ENCODE measurements at places on chromosomes 11 and 22.

DNA sequence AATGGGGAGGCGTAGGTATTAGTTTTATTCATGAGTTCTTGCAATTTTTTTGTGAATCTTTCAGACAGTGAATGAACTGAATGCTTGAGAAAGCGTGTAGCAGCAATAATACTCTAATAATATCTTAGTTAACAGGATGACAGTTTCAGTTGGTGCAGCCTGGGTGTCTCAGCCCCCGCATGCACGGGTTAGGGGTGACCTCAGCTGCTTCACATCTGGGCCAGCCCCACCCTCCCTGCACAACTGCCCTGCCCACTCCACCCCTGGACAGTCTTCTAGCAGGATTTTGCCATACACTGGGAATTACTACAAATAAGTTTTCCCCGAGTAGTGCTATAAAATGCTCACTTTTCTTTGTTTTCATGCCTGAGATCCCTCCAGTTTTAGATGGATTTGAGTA lies 83.2 kb downstream of the ST3GAL4 start:
- DNase-seq: no peak

DNA sequence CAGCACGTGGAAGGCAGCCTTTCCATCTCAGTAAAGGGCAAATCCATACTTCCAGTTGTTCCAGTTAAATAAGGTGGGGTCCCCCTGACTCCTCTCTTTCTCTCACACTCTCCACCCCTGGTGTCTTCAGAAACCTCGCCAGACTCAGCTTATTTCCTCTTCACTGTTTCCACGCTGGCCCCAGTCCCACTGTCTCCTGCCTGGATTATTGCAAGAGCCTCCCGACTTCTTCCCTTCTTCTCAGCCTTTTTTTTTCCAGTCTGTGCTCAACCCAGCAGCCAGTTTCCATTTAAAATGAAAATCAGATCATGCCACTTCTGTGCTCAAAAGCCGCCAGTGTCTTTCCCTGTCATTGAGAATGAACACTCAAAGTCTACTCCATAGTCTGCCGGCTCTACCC lies 131.4 kb downstream of the PKNOX2 start:
- no peak for DNase-seq

GRCh38 chr11:134086376-134086775 lies 17.5 kb downstream of the JAM3 start:
- no peak for DNase-seq

- no peak for DNase-seq
These were observed 7.1 kb downstream of the USP18 start for GRCh38 chr22:18156878-18157713.

DNA sequence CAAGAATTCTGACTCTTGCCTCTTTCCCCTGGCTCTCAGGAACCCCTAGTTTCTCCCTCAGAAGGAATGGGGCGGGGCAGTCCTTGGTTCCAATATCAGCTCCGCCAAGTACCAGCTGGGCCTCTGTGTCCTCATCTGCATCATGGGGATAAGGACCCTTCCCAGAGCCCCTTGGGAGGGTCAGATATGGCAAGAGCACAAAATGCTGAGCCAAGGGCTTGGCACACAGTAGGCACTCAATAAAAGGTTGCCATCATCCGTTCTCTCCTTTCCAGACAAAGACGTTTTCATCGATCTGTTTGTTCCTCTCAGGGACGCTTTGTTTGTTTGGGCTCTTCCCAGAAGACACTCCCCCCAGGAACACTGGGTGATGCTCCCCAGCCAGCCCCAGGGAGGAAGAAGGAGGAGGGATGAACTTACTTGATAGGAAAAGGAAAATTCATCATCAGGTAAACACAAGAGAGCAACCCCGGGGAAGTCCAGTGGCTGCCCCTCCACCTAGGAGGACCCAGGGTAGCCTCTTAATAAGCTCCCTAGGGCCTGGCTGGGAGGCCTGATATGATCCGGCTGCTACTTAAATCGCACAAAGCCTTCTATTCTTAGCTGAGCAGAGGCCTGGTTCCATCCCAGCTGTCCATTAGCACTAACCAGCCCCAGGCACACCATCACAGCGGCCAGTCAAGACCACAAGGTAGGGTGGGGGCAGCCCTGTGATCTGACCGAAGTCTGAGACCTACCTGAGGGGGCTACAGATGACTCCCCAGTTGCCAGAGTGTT lies 19.6 kb downstream of the GDPD5 start:
- DNase-seq: no peak

DNA sequence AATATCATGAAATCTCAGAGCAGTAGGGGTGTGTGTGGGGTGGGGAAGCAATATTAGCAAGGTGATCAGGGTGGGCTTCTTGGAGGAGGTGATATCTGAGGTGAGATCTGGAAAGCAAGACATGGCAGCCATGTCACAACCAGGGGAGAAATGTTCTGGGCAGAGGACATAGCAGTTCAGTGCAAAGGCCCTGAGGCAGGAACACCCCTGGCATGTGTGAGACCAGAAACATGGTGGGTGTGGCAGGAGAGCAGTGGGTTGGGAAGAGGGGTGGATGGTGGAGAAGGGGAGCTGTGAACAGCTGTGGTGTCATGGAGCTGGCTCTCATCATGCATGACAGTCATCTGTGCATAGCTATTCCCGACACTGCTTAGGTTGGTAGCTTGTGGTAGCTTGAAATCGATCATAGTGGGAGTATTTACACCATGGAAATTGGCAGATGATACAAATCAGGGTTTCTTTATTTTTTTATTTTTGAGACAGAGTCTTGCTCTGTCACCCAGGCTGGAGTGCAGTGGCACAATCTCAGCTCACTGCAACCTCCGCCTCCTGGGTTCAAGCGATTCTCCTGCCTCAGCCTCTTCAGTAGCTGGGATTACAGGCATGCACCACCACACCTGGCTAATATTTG lies 17.9 kb upstream of the MPPED1 start:
- no peak for DNase-seq

DNA sequence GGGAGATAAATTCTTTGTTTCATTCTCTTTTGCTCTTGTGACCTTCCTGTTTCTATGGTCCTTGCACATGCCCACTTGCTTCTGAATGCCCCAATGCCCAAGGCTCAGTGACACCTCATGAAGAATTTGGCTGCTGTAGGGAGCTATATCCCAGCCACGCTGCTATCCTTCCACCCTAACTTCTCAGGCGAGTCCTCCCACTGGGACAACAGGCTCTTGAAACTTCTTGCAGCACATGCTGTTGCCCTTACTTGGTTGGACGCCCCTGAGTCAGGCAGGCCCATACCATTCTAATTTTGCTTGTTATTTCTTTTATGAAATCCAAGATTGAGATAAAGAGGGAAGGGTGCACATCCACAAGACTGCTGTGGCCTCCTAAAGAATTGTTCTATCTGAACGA lies 57.6 kb upstream of the BLID start:
- DNase-seq: no peak

GRCh38 chr11:134139873-134140331 lies 71.0 kb downstream of the JAM3 start:
- DNase-seq: no peak

DNA sequence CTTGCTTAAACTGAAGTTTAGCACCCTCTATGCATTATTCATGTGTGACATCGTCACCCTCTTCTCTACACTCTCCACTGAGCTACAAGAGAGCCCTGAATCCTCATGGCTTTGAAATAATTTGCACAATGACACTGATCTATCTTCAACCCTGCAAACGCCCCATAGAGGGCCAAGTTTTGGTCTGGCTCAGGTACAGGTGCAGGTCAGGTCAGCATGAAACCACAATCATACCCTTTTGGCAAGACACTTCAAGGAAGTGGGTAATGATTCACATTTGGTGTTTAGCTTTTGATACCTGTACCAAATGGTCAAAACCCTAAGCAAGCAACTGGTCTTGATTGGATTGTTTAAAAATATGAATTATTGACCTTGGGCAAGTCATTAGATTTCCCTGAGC lies 122.2 kb upstream of the CADM1 start:
- no peak for DNase-seq

GRCh38 chr11:29435421-29435820 lies 581.4 kb downstream of the KCNA4 start:
- no peak for DNase-seq
